ENCODE measurements at places on chromosomes 3 and 15.

- DNase-seq: no peak
These were observed 1.0 kb downstream of the NGRN start for GRCh38 chr15:90266485-90266884.

- no peak for DNase-seq
These were observed 50.6 kb upstream of the NMNAT3 start for GRCh38 chr3:139728414-139728813.

- DNase-seq: no peak
These were observed 287.6 kb downstream of the IL5RA start for GRCh38 chr3:2822611-2823010.

DNA sequence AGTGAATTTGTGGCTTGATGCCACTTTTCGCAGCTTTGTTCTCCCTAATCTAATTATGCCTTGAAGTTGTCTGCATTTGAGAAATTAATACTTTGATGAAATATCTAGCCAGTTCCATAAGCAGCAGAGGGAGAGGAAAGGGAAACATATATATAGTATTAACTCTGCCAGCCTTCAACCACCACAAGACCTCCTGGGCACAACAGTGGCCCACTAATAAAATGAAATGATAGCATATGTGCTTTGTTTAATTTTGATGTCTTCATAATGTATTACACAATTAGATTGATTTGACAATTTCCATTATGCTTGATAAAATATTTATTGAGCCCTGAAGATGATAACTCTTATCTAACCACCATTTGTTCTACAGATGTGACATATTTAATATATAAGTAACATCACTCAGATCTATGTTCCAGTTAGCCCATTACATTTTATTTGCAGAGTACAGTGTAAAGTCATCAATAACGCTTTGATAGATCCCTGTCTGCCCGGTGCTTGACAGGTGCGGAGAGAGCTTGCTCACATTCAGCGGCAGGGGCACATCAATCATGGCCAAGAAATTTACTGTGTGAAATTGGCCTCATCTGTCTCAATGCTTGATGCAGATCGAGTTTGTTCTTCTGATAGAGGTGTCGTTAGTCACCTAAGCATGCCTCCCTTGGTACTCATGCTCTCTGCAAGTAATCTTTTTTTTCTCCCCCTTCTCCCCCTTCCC, 187.4 kb downstream of the MECOM start:
- no peak for DNase-seq

GRCh38 chr3:158267015-158267414, 157.1 kb downstream of the RSRC1 start:
- DNase-seq: no peak

DNA sequence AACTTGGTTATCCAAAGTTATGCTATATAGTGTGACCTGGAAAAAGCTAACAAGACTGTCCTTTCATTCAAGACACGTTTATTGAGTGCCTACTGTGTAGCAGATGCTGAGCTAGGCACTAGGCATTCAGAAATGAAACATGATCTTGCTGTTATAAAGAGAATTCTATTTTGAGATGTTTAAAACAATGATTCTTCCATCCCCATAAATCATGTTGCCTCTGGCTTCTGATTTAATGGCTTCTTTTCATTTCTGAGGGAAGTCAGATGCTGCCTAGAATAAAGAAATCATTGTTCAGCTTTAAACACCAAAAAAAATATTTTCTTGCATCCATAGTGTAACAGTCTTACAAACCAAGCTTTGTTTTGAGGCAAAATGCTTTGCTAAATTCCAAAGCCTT, 620.9 kb upstream of the UBE2E2 start:
- no peak for DNase-seq

- no peak for DNase-seq
These were observed 32.7 kb downstream of the SRPRB start for GRCh38 chr3:133838296-133838789.

DNA sequence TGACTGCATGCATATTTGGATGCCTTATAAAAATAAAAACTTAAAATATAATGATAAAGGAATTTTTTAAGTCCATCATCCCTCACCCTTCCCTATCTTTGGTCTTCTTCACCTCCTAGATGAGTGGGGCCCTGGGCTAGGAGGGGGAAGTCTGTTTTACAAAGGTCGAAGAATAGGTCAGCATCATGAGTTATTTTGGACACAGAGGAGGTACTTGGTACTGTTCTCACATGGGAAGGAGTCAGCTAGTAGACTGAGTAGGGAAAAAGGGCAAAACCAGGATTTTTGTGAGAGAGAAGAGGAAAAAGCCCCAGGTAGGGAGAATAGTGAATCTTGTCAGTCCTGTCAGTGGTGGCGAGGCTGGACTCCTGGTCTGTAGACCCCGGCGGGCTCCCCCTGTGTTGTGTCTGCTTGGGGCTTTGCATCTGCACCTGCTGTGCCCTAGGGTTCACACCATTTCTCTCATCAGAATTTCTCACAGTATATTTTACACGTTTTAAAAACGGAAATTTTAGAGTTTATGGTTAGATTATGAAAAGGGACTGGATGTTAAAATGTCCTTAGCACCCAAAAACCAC, 17.2 kb downstream of the GCSAM start:
- no peak for DNase-seq

DNA sequence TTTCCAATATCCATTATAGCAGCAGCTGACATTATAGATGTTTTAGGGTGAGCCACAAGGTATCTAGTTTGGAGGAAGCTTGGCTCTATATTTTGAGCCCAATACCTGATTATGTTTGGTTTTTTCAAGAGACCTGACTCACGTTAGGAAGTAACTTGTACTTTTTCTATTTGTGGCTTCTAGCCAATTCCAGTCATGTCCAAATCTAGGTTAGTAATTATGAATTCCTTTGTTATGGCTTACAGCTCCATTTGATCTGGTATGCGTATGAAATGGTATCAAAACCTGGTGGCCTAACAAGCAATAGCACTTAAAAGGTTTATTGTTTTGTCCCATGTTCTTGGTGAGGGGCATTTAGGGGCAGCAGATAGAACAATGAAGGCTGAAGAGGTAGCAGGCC, 115.9 kb downstream of the TOP2B start:
- DNase-seq: no peak

DNA sequence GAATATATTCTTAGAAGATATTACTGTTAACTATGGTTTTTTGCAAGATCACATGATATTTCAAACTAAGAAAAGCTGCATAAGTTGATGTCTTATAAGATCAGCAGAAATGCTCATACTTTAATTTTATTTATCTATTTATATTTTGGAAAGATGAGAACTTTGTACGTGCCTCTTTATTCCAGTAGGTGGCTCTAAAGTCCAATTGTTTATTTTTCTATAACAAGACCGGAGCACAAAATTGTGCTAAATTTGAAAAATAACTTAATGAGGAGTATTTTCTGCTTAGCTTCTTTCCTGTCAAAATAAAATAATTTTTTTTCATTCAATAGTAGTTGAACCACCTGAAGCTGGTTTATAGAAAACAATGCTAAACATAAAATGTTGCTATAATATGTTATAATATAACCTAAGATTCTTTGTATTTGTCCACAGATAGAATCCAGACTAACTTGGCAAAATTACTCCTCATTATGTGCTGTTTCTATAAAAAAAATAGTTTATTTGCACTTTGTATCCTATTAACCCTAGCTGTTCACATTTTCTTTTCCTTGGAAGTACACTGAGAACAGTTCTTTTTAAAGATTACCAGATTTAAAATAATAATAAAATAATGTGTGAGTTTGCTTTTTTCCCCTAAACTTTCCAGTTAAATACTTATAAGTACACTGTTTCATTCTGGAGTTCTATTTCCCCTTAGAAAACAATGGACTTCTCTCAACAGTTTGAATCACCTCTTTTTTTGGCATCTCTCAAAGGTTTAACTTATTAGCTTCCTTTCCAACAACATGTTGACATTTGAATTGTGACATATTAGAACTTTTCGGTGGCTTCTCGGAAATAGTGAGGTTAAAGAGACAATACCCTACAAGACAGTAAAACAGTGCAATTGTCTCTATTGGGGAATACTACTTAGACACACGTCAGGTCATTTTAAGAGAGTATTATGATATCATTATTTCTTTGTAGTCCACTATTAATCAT, 530.0 kb downstream of the MECOM start:
- no peak for DNase-seq

GRCh38 chr3:165390166-165390565, 194.0 kb upstream of the SLITRK3 start:
- DNase-seq: no peak

DNA sequence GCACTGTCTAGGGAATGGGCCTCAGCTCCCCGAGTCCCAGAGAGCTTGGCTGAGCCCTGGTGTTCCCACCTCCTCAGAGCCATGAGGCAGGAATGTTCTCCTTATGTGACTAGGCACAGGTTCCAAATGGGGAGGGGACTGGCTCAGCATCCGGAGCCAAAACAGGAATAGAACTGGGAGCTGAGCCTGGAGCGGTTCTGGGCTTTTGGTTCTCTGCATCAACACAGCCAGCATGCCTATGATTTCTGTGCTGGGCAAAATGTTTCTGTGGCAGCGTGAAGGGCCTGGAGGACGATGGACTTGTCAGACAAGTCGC, at the start of gene FAM131A:
TSS of gene FAM131A (plus strand) at position 202 of the 316 bp plus-strand sequence. CDS start at position 233, 31 bp downstream.
- no peak for DNase-seq

- peak; percentile 59 for DNase-seq
These were observed 26.1 kb downstream of the ATRIP start for GRCh38 chr3:48472673-48472922.

DNA sequence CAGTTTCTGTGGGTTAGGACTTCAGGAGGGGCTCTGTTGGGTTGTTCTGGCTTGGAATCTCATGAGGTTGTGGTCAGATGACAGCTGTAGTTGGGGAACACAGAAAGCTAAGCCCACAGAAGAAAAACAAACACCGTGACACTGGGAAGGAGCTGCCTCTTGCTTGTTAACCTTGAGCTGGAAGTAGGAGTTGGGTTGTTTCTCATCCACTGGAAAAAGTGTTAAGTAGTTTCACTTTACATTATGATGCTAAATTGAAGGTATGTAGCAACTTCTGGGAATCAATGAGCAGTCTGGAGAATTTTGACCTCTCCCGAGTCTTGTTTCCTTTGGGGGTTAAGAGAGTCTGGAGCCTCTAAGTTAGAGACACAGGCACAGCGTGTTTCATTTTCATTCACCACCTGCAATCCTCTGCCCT, 20.4 kb downstream of the HACD3 start:
- no peak for DNase-seq

- DNase-seq: no peak
These were observed 28.4 kb downstream of the IRAK2 start for GRCh38 chr3:10192953-10193691.

DNA sequence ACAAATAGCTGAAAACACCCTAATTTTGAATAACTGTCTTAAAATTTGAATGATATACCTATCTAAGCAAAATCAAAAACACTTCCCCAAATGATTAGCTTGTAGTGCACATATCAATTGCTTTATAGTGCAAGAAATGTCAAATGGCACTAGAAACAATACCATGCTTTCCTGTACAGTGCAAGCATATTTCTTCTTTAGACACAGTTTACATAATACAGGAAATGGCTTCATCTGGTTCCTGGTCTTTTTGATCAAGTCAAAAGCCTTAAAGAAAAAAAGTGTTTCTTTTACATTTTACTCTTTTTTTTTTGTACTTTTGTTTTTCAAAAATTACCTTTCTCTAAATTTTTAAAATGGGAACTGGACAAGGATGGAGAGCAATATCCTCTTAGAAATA, 352.1 kb downstream of the MECOM start:
- no peak for DNase-seq

- DNase-seq: no peak
These were observed 406.0 kb upstream of the WNT5A start for GRCh38 chr3:55893045-55893664.

GRCh38 chr15:86016750-86017149, 62.9 kb upstream of the AGBL1 start:
- no peak for DNase-seq

DNA sequence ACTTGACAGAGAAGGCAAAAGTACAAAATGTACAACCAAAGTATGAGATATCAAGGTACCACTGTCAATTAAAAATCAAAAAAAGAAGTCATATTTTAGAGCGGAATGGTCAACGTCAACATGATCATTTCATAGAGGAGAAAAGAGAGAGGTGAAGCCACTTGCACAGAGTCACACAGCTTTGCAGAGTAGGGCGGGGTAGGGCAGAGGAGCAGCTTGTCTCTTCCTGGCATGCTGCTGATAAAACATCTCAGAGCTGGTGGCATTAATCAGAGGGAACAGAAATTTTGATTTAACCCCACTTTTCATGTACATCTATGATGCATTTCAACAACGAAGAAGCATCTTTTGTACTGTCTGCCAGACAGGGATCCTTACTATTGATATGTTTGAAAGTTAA, 5.2 kb upstream of the IGF1R start:
- DNase-seq: no peak

DNA sequence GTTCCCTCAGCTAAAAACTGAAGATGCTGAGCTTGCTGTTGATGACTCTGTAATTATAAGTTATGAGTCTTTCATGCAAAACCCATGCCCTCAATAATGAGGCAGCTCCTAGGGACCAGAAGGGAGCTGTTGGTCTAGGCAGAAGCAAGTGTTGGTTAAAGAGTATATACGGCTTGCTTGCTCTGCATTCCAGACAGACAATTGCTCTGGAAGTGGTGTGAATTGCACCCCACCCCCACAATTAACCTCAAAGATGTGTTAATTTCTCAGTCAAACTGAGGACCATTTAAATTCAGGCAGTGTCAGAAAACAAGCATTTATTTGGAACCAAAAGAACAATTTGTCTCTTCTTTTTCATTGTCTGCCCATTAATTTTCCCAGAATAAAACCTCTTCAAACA, 163.5 kb upstream of the EOMES start:
- DNase-seq: no peak

GRCh38 chr15:33448961-33449606, 138.3 kb downstream of the RYR3 start:
- no peak for DNase-seq

DNA sequence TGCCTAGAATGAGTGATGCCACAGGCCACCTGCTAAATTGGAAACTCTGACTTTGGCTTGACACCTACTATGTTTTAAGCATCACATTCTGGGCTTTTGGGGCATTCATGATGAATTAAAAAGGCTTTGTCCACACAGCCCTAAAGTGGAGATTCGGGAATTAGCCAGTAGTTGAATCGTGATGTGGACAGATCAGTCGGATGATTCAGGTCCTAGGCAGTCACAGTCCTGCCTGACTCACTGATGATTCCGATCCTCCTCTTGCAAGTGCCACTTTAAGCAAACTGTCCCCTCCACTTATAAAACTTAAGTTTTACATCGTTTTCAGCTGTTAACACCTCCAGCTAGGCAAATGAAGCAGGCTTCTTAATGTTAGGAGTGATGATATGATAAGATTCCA, 75.3 kb downstream of the SYNPR start:
- no peak for DNase-seq

GRCh38 chr15:39794954-39795353, 12.3 kb upstream of the FSIP1 start:
- DNase-seq: no peak

GRCh38 chr3:125150525-125151441, 61.8 kb downstream of the SLC12A8 start:
- peak; percentile 73 for DNase-seq
